ENCODE measurements at places on chromosomes 6 and 20.

DNA sequence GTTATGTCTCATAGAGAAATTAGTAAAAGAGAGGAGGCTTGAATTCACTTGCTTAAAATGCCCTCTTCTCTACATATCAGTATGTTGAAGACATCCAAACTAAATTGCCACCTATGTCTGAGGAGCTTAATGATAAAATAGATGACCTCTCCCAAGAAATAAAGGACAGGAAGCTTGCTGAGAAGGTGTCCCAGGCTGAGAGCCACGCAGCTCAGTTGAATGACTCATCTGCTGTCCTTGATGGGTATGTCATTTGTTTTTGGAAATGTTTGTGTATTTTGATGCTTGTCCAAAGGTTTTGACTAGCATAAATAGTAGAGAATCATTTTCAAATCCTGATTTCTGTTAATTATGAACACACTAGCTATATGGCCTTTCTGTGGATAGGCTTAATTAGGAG lies 307.7 kb downstream of the ARHGAP18 start:
- no peak for DNase-seq

- DNase-seq, result no peak
These were observed 135.7 kb downstream of the BCAS1 start for GRCh38 chr20:53934421-53935343.

- DNase-seq, result no peak
These were observed 231.6 kb downstream of the TFAP2B start for GRCh38 chr6:51049983-51050877.

- no peak for DNase-seq
These were observed at the start of gene CGAS for GRCh38 chr6:73452107-73452461. CGAS (minus strand) TSS chr6:73452297; CDS start chr6:73452181, 116 bp downstream.

DNA sequence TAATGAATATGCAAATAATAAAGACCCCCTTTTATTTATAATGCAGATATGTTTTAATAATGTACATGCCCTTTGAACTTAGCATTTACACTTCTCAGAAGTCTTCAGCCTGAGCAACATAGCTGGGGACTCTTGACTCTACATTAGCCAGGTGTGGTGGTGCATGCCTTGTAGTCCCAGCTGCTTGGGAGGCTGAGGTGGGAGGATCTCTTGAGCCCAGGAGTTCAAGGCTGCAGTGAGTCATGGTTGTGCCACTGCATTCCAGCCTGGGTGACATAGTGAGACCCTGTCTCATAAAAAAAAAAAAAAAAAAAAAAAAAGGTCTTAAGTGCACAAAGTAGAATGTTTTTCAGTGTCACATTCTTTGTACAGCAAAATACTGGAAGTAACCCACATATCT lies 17.3 kb upstream of the MAPK13 start:
- DNase-seq, result no peak

DNA sequence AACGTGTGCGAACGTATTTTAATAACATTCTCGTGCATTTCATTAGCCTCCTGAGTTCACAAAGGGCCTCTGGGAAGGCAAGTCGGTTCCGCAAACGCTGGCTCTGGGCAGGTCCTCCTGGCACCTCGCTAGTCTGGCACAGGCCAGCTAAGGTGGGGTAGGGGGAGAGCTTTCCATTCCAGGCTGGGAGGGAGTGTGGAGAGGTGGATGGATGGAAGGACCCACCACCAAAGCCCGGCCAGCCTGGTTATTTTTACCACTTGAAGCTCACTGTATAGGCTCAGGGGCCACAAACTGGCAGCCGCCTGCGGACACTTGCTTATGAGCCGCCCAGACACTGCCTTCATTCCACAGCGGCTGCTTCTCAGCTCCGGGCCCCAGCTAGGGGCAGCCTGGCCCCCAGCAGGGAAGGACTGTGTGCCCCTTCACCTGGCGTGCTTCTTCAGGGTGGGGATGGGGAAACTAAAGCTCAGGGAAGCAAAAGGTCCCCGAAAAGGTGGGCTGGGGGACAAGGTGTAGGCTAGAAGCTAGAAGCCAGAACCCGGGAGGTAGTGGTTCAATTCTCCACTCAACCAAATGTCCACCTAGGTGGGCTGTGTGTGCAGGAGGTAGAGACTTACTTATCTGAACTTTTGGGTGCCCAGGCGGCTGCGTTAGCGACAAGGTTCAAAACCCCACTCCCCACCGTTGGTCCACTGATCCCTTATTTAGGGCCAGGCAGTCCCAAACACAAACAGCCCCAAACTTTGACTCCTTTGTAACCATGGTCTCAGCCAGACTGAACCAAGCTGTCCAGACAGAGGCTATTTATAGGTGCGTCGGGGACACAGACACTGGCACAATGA lies 1.7 kb downstream of the PMEPA1 start:
- no peak for DNase-seq

DNA sequence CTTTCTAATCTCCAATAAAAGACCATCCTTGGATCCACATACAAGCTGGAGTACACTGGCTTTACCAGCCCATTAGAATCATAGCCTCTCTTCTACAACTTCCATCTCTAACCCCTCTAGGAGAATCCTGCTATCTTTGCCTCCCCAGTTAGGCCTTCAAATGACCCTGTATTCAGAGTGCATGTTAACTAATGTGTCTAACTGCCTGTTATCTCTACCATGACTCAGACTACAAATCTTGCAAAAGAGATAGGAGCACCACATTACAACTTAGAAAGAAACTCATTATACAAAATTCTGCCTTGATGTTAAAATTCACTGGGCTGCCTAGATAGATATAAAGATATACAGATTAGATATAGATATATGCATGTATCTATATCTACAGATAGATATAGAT lies 28.2 kb downstream of the GPR63 start:
- DNase-seq, result no peak

DNA sequence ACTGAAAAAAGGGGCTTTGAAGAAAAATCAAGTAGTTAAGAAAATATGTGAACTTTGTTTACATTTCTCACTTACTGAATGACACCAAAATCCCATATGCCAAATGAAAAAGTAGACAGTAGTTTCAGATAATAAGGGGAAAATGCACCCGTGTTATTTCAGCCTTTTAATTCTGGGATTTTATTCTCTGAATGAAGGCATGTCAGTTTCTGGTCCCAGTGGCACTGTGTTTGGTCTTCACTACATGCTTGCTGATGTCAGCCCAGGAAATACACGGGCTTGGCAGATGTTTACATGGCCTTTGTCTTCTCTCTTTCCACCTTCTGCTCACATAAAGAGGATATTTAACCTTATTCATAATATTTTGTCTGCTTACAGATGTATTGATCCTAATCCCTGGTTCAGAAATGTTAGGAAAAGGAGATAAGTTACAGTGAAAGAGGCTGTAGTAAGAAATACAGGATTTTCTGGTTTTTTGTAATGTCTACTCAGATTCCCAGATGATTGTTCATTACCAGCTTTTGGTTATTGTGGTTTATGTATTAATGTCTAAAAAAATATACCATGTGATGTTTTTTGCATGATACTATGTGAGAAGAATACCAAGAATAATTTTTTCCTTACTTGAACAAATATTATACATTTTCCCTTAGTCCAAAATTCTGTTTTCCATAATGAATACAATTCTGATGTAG lies 27.7 kb downstream of the DSE start:
- no peak for DNase-seq

GRCh38 chr20:58088105-58088504 lies 140.3 kb downstream of the ANKRD60 start:
- DNase-seq, result no peak

- DNase-seq, result no peak
These were observed 326.1 kb upstream of the CNR1 start for GRCh38 chr6:88492241-88492640.
